Hepatic stellate cell (primary cell): ENCODE measurements at places on chromosomes 7 and 10.

DNA sequence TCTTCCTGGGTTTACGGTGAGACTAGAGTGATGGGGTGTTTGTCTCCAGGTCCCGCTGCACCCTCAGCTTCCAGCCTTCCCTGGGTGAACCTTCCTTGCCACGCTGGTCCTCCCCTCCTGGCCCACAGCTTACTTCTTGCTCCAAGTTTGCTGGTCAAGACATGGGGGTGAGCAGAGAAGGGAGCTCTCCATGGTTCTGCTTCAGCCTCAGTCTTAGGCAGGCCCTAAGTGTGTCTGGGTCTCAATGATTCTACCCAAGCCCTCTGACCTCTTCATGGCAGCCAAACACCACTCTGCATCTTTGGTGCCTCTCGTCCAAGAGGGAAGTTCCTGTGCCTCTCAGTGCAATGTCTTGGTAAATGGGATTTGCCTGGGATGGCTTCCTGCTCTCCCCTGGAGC lies 356.5 kb upstream of the KLF6 start:
- DNase-seq: peak; percentile 9

GRCh38 chr7:39631736-39632308 lies 8.4 kb downstream of the RALA start:
- no peak for DNase-seq

DNA sequence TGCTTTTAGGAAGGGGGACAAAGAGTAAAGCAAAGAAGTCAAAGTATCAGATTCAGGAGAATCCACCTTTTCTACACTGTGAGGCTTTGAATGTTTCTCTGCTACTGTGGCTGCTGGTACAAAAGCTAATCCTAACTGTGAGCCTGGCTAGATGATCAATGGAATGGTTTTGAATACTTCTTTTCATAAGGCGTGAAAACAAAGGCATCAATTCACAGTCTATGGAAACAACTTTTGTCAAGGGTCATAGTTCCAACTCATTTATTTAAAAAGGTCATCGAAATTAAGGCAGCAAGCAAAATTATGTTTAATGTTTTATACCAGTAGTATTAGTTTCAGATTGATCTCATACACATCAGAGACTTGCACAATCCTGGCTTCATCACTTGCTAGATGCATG lies 118.1 kb downstream of the CTTNBP2 start:
- DNase-seq: no peak

DNA sequence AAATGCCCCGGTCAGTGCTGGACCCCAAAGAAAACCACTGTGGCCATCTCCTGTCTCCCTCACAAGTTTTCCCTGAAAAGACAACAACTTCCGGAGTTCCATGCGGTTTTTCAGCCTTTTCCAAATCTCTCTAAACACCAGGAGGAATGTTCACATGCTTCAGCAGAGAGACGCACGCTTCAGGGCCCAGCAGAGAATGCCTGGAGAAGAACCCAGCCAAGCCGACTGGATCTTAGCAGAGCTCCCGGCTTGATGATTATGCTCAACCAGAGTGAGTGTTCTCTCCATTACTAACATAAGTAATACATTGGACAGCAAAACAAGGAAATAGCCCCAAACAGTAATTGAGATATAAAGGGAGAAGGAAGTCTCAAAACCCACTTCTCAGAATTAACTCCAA lies 17.9 kb downstream of the PRKCQ start:
- DNase-seq: no peak

DNA sequence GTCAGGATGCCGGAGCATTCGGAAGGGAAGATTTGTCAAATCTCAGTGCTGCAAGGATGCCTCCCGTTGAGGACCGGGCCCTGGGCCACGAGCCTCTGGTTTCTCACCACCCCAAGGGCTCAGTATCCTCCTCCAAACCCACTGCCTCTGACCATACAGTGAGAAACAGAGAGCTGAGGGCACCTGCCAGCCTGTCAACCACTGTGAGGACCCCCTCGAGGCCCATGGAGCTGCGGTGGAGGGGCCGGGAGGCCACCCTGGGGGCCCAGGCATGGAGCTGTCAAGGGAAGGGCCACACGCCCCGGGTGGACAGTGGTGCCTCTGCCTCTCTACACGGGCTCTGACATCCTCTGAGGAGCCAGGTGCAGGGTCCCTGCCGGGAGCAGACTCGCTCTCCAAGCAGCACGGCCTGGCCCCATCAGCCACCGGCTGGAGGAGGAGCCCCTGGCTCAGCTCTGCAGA lies 248.0 kb upstream of the TCERG1L start:
- DNase-seq: no peak

- DNase-seq: no peak
Measured at GRCh38 chr10:129032372-129033313, 434.4 kb upstream of the MGMT start.

DNA sequence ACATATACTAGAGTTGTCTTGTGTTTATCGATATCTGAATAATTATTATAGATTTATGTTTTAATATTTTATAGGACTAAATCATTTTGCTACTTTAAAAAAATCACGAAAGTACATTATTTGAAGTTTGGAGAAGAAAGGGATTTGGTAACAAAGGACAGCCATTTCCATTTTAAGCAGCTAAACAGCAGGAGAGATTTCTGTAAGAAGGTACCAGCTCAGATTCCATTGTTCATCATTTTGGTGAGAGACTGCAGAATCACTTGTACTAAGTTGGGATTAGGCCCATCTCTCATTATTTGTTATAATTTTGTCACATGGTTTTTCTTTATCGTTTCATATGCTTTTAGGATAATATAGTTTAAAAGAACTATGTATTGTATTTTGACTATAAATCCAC lies 46.7 kb downstream of the PALS2 start:
- DNase-seq: no peak

DNA sequence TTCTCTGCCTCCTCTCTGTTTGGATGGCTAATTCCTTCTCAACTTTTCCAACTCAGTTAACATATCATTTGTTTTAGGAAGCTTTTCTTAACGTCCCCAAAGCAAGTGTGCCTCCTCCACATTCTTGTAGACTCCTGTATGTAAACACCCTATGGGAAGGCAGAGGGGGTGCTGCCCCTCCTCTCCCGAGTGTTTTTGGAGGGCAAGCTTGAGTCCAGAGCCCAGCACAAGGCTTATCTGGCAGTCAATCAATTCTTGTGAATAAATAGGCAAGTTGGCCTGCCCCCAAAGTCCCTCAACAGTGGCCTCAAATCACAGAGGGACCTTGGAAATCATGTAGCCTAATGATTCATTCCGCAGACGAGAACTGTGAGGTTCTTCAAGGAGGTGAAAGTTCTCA lies 305.6 kb downstream of the RPS24 start:
- DNase-seq: no peak

DNA sequence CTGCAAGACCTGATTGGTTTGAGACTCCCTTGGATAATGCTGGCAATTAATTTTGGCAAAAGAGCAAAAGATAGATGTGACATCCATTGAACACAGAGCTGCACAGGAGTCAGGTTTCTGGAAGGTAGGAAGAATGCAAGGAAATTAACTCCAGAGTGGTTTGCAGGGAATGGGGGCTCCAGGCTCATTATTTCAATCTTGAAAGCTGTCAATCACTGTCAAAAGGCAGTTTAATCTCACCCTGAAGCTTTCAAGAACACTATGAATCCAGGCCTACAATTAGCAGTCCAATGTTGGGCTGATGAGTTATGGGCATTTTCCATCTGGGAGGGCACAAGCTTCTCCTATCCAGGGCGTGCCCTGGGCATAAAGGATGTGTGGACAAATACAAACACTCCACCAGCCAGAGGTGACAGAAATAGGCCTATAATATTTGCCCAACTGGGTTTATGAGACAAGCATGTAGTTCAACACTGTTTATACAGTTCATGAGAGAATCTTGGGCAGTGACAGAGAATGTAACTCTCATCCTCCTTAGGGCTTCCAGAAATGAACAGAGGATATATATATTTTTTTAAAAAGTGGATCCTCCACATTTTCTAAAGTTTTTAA lies 80.5 kb downstream of the KCNMA1 start:
- DNase-seq: no peak

DNA sequence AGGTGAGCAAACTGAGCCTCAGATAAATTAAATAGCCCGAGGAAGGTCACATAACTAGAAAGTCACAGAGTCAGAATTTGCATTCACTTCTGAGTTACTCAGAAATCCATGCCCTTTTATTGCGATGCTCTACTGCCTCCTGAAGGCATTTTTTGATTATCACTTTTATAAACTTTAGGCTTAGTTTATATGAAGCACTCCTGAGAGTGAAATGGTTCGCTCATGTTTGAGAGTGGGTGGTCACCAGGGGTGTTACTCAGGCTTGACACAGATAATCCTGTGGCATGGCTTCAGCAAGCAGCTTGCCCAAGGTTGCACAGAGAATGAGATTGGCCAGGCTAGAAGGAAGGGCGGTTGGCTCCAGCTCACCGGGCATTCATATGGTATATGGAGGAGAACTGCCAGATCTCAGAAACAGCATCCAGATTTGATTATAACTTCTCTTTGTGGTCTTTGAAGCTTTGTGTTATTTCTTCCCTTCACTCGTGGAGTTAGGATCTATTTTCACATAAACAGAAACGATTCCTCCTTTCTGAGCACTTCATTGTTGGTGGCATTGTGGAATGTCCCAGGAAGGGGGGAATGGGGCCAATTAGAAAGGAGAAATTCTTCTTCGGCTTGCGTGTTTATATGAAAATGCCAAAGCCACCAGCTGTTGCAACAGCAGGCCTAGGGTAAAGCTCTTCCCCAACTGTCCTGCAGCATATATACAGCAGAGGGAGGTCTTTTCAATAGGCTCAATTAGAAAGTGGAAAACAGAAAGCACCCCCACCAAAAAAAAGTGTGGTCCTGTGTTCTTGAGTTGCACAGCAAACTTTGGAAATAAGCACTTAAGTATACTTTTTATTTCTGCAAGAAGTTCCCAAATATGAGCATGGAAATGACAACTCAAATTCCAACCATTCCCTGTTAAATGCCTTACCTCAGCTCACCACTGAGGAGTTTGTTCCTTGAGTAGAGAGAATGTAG lies 628.8 kb downstream of the SUGCT start:
- peak; percentile 21 for DNase-seq

- DNase-seq: peak; percentile 77
Measured at GRCh38 chr7:77455321-77455720, 39.2 kb upstream of the GSAP start.

- no peak for DNase-seq
Measured at GRCh38 chr10:12909836-12910185, 91.7 kb downstream of the CCDC3 start.

- no peak for DNase-seq
Measured at GRCh38 chr10:23100331-23101030, 5.1 kb downstream of the MSRB2 start.

DNA sequence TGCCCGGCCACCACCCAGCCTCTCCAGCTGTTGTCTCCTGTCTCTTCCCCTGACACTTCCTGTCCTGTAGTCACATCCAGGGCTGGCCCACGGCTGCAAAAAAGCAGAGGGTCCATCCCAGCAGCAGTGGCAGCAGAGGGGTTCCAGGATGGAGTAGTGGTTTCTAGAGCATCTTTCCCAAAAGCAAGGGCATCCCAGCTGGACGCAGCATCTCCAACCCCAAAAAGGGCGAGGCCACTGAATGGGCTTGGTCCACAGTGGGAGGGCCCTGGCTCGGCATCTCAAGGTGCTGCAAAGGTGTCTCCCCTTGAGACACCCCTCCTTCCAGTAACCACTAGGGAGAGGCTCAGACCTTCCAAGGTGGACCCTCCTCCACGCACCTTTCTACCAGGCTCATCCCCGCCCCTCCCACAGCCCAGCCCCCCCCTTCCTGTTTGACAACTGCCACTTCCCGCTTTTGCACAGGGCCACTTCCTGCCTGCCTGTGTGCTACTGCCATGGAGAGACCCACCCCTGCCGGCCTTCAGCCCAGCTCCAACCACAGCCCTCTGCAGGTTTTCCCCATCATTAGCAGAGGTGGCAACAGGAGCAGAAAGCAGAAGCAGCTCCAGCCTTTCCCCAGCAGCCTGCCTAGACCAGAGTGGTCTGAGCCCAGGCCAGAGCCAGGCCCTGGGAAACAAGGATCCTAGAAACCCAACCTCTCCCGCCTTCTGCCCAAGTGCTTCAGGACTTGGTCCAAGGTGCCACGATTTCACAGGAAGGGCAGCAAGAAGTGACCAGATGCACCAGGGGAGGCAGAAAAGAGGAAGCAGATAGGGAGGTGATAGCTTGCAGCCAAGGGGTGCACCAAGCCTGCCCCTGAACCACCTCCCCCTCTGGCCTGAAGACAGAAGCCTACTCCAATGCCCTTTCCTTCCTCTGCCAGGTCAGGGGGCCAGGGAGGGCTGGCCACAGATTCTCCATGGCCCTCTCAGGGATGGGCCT lies 8.6 kb downstream of the CAMK2G start:
- DNase-seq: no peak

DNA sequence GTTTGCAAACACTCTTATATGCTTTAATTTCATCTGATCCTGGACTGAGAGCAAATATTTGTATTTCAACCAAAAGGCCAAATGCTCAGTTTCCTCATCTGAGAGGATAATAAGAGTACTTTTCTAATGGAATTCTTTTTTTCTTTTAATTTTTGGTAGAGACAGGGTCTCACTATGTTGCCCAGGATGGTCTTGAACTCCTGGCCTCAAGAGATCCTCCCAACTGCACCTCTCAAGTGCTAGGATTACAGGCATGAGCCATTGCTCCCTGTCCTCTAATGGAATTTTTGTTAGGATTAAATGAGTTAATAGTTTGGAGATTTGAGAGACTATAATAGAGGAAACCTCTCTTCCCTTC lies 68.4 kb upstream of the KMT2E start:
- DNase-seq: no peak

- DNase-seq: no peak
Measured at GRCh38 chr10:86937502-86938154, 19.8 kb downstream of the MMRN2 start.

- no peak for DNase-seq
Measured at GRCh38 chr7:2953588-2954407, 89.9 kb downstream of the CARD11 start.

- no peak for DNase-seq
Measured at GRCh38 chr7:95046494-95047240, 139.3 kb downstream of the PPP1R9A start.

DNA sequence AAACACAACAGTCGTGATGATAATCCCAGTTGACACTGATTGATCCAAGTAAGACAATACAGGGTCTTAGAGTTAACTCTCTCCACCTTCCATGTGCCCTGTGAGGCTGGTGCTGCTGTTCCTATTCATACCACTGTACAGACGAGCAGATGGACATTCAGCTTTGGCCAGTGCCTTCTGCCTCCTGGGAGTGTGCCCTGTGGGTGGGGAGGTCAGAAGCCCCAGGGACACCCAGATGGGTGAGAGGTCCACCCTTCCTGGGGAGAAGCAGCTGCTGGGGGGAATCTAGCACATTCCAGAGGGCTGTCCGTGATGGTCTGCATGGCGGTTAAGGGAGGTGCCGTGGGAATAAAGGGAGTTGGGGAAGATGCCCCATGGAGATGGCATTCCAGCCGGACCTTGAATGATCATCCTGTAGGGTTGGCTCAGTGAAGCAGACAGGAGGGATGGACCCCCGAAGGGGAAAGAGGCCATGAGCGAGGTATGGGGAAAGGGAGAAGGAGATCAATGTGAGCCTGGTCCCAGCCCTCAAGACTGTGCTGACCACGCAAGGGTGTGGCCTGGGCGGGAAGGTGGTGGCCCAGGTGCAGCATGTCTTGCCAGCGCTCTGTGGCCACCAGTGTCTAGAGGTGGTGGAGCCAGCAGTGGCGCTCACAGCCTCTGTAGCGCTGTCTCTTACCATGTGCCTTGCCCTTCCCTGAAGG lies 74.0 kb downstream of the ADCY1 start:
- DNase-seq: no peak
